ENCODE measurements at places on chromosomes 12 and 14.

DNA sequence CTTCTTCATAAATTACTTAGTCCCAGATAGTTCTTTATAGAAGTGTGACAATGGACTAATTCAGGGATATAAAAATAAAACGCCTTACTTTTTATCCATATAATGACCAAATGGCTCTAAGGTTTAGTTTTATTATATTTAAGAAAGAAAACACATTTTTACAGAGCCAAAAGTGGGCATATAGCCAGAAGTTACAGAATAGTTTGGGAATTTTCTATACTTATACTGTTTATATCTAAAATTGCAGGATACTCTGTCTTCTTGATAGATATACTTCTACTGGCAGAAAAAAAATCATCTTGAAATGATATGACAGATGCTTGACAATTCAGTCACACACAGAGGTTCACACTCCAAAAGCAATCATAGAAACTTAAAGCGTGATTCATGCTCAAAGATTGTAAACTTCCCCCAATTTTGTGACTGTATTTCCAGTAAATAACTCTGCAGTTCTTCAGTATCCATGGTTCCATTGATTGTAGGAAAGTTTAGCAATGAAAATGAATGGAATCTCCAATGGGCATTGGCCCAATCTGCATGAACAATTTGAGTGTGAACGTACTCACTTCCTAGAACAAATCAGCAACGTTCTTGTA is 307.8 kb downstream of the NOVA1 start:
- no peak for DNase-seq

- DNase-seq = no peak
Measured at GRCh38 chr14:34843011-34843554, 32.1 kb downstream of the BAZ1A start.

DNA sequence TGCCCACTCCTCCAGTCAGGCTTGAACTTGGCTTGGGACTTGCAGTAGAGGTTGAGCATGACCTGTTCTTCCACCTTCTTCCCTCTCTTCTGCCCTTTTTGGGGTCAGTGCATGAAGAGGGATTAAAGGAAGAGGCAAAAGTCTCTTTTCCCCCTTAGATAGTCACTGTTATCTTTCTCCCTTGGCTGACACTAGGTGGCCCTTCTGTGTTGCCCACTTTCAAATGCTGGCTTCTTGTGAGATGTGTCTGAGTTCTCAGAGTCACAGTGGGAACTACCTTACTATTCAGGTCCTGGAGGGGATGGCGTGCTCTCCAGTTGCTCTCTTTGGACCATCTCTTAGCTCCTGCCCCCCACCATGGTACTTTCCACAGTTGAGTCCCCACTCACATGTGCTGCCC is 73.6 kb downstream of the GPR65 start:
- DNase-seq = no peak

GRCh38 chr12:23556661-23557060 is 392.8 kb downstream of the SOX5 start:
- DNase-seq = no peak

DNA sequence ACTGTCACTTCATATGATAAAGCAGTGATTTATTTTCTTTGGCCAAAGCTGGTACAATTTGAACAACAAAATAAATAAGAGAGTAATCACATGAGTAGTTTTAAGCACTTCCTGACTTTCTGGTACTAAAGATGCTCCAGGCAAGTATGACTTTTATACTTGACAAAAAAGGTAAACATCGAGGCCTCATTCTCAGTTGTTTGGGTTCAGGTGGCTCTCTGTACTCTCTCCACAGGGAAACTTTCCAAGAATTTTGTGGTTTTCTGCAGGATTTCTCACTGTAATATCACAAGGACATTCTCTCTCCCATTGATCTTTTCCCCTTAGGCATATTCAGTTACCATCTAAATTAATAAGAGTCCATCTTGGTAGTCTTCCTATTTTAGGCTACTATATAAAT is 26.6 kb upstream of the KCNC2 start:
- DNase-seq = no peak

- DNase-seq = no peak
Measured at GRCh38 chr12:111249018-111249370, 119.9 kb downstream of the PHETA1 start.

DNA sequence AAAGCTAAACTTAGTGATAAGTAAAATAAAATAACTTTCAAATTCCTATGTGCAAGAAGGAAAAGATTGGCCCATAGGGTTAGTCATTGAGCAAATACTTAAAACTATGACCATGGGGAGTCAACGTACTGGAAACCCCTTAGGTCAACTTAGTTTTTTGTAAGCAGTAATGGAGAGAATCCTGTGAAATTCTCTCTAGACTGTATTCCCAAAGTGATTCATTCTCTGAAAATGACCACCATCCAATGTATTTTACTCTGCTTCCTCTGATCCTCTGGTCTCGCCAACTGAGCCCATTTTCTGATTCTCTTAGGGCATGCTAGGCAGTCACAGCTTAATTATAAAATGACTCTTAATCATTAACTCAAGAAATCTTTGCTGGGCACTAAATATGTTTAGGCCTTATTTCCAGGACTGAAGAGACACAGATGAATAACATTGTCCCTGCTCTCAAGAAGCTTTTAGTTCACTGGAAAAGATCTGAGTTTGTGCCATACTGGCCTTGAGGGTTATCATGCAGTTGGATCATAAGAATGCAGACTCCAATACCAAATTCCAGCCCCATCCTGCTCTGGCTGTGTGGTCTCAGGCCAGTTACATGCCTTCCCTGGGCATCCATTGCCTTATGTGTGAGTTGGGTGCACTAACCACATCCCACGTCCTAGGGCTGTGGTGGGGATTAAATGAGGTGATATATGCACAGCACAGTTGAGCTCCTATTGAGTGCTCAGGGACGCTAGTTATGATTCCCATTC is 732.4 kb downstream of the AACS start:
- DNase-seq = no peak

GRCh38 chr12:74892057-74892633 is 317.5 kb downstream of the KCNC2 start:
- DNase-seq = peak; percentile 19

GRCh38 chr12:70002912-70003255 is 177.9 kb downstream of the MYRFL start:
- no peak for DNase-seq

DNA sequence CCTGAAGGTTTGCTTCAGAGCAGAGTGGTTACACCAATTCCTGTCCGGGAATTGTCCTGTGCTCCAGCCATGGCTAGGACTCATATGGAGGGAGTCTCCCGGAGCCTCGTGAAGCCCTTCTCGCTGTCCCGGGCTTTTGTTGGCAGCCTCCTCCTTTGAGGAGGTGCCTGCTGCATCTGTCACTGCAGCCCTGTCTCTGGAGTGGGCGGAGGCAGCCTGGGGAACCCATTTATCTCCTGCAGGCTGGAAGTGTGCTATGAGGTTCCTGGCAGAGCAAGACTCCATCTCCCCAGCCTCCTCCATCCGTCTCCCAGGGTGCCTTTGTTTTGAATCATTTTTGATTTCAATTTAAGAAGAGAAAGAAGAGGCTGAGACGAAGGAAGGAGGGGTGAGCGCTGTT is 355.3 kb downstream of the GLT1D1 start:
- no peak for DNase-seq

DNA sequence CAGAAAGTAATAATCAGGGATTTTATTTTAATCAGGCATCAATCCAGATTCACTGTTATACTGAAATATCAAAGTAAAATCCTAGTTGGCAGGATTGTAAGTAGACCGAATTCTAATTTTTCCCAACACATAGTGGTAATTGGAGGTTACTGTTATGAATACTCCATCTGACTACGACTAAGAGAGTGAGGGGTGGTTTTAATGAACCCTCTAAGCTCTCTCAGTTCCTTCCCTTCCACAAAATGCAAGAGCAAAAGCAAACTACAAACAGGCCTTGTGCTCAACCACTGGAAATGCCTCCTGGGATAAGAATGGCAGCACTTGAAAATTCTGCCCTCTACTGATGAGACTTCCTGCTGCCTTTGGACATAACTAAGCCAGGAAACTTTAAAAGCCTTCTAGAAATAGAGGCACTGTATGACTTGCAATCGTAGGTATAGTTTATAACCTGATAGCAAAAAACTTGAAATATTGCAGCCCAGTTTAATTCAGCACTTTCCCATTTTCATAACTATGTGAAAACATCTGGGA is 184.8 kb downstream of the SLC16A7 start:
- no peak for DNase-seq

- no peak for DNase-seq
Measured at GRCh38 chr14:85532374-85533022, 2.6 kb downstream of the FLRT2 start.

GRCh38 chr12:106369624-106370346 is 12.2 kb downstream of the POLR3B start:
- DNase-seq = no peak

DNA sequence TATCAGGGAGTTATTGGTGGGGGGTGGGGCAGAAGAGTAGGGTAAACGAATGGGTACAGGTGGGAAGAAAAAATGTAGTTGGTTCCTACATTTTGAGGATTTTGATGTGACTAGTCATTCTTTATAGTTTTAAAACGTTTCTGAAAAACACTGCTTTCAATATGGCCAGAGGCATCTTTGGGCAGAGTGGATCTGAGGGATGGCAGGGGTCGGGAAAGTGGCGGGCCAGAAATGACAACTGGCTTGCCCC is 527 bp upstream of the ATP23 start:
- DNase-seq = no peak

DNA sequence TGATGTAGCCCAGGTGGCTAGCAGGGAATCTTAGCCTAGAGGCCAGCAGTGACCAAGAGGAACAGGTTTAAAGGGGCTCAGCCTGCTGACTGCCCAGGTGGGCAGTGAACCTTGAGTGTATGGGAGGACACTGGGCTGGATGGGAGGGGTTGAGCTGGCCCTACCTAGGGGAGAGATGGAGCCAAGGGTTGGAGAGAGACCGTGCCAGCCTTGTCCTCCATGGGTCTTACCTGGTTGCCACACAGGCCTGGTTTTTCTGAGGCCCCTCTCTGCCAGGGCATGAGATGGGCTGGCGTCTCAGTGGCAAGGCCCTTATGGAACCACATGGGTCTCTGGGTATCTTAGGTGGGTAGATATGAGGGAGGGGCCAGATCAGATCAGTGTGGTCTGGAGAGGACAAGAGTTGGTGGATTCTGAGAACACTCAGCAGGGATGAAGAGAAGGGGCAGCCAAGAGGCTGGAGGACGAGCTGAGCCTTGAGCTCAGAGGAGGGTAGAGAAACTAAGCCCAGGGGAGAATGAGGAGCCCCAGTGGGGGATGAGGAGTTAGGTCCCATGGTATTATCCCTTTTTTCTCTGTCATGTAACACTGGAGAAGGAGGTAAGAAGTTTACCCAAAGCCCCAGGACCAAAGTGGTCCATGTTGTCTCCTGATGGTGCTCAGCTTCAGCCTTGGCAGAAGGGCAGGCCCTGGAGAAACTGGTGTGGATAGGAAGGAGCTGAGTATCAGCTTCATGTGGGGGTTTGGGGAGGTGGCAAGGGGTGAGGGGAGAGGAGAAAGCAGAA is 3.7 kb downstream of the GZMB start:
- DNase-seq = no peak

- no peak for DNase-seq
Measured at GRCh38 chr12:92696216-92696615, 6.6 kb upstream of the PLEKHG7 start.

- no peak for DNase-seq
Measured at GRCh38 chr14:36683083-36683724, 21.5 kb downstream of the PAX9 start.

GRCh38 chr12:546920-547845 is 87.4 kb downstream of the B4GALNT3 start:
- DNase-seq = peak; percentile 52

- no peak for DNase-seq
Measured at GRCh38 chr12:25254271-25254880, 3.6 kb upstream of the KRAS start.

All from CD4-positive, alpha-beta memory T cell (primary cell).